ENCODE measurements at places on chromosomes 11 and 22.
A peak's percentile ranks its signal among the peaks of the same experiment; 100 is the strongest.

DNA sequence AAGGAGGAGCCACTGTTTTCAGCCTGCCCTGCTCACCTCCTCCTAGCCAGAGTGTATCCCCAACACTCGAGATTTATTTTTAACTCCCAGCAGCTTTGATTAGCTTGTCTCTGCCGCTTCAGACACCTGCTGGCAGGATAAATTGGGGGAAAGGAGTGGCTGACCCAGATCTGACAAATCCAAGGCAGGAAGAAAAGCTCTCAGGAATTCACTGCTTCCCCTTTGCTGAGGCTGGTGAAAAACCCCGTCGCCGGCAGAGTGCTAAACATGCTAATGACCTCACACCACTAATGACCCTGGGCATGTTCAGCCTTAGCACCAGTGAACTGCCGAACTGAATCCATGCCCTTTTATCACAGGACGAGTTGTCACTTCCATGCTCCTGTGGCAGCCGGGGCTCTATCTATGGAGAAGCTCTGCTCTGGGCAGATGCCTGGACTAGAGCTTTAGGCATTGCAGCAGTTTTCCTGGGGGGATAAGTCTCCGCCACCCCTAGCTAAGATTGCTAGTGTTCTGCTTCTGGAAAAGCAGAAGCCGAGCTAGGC, 52.2 kb downstream of the FEZ1 start:
- DNase-seq: no peak

- no peak for DNase-seq
These were observed 6.7 kb downstream of the DSCAML1 start for GRCh38 chr11:117790279-117790678.

GRCh38 chr22:35575116-35575748, 34.6 kb downstream of the RASD2 start:
- DNase-seq: no peak

GRCh38 chr11:62573006-62573591, 592 bp downstream of the EEF1G start:
- DNase-seq: peak; percentile 55

GRCh38 chr22:41695211-41695610, 4.1 kb upstream of the MEI1 start:
- DNase-seq: no peak

- no peak for DNase-seq
These were observed 277.4 kb upstream of the NARS2 start for GRCh38 chr11:78851878-78852586.

DNA sequence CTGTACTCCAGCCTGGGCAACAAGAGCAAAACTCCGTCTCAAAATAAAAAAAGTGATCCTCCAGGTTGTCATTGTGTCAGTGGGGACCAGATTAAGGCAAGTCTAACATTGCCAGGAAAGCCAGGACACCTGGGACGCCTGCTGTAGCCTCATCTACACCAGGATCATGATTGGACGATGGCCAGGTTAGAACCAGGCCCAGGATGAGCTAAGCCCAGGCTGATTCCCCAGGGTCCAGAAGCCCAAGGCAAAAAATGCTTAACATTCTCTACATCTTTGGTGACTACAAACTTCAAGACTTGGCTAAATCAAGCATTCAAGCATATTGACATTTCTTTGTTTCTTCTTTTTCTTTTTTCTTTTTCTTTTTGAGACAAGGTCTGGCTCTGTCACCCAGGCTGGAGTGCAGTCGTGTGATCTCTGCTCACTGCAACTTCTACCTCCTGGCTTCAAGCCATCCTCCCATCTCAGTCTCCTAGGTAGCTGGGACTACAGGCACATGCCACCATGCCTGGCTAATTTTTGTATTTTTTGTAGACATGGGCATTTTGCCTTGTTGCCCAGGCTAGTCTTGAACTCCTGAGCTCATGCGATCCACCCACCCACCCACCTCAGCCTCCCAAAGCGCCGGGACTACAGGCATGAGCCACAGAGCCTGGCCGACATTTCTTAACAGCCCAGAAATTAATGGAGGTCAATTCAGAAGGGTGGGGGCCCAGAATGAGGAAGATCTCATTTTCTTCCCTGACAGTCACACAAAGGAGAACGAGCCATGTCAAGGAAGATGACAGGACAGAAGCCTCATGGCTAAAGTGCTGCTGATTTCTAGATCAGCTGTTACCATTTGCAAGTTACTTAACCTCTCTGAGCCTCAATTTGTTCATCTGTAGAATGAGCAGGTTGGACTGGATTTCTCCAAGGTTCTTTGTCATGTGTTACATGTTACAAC, 12.5 kb upstream of the PTPRJ start:
- no peak for DNase-seq

DNA sequence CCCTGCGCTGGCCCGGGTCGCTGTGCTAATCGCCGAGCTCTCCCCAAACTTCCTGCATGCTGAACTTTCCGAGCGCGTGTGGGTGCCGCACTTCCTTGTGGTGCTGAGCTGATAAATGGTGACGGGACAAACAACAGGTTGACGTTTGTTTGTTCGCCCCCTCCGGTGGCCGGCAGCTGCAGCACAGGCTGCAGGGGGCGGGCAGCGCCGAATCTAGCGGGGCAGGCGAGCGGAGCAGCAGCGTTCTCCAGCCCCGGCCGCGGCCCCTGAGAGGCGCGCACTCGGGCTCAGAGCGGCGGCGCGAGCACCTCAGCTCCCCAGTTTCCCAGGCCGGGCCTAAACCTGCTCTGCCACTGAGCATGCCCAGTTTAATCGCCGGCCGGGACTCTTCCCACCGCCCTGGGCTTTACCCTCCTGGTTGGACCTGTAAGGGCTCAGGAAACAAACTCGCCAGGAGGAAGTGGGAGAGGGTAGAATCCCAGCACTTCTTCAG, at the start of gene PDGFD:
Gene PDGFD (minus strand): TSS at position 120 of the 493 bp plus-strand sequence.
- peak; percentile 34 for DNase-seq

- DNase-seq: no peak
These were observed 54.2 kb upstream of the CYP2D6 start for GRCh38 chr22:42184852-42185251.

GRCh38 chr11:42066113-42066512, 606.7 kb upstream of the LRRC4C start:
- DNase-seq: no peak

DNA sequence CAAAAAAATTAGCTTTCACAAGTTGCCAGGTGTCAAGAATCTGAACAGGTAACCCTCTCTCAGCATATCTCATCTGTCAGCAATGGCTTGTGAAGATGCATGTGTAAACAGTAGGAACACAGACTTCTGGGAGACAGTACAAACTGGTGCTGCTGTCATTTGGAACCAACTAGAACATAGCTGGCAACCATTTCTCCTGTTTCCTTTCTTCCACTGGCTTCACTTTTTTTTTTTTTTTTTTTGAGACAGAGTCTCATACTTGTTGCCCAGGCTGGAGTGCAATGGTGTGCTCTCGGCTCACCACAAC, 2.1 kb upstream of the PIK3C2A start:
- no peak for DNase-seq

DNA sequence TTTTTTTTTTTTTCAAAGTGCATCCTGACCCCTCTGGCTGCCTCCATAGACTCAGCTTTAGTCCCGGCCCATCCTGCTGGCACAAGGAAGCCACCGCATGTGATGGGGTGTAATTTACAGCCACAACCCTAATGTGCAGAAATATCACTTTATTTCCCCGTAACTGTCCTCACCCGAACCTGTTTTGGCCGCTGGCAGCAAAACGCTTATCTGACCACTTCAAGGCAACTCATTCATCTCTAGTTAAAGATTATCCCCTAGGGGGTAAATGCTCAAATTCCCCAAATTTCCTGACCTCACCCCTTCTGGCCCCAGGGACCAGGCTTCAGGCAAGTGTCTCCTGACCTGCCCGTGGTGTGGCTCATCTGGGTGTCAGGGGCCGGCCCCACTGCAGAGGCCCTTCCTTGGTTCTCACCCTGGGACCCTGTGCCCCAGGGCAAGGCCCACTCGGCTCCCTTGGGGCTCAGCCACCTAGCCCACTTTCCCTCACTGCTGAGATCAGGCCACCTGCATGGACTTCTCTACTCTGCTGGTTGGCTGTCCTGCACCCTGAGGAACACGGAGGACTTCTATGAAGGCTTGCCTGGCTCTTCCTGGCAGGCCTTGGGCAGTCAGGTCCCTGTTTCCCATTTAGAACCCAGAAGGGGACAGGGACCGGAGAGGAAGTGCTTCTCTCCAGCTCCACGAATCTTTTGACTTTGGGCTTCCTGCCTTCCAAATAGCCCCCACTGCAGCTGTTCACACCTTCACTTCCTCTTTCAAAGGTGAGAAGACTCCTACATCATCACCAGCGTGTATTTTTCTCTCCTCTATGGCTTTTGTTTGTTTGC, 53.3 kb downstream of the WNT11 start:
- DNase-seq: no peak

DNA sequence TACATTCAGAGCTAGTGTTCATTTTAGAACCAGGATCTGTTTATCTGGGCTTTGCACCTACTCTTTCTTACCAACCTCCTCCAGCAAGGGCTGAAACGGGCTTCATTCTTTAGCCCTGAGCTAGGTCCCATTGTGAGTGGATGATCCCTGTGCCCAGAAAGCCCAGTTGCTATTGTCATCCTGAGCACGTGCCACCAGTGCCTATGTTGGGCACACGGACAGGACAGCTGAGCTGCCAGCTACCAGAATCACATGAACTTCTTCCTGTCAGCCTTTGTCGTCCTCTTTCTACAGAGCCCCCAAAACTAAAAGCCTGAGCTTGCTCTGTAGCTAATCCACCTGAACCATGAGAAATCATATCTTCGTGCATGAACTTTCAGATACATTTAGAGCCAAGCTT, 74.4 kb upstream of the NTM start:
- DNase-seq: no peak

- DNase-seq: no peak
These were observed 4.8 kb downstream of the RELT start for GRCh38 chr11:73380897-73381410.

- peak; percentile 59 for DNase-seq
These were observed 23.4 kb upstream of the MPPED1 start for GRCh38 chr22:43388420-43388851.

DNA sequence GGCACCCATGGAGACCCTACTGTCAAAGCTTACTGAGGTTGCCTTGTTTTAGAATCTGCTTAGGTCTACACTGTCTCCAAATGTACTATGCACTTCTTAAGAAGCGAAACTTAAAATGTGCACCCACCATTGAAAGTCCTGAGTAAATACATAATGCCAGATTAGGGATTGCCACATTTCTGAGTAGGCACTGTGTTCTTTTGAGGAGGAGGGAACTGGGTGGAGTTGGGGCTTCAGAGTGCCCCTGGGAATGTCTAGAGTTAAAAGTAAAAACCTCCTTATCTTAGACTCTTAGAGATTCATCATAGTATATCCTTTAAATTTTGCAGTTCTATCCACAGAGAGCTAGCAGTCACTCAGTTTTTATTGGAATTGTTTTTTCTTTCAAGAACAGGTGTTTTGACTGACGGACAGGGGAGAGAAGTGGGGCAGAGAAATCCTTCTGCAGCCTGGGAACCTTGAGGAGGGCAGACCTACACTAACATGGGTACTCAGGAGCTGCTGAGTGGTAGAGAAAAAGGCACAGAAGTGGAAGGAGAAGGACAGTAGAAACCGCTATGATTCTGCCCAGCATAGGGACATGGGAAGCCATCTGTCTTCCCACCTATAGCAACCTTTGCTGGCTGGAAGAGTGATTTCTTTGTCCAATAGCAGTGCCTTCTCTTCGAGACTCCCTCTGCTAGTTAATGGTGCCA, 33.4 kb upstream of the MICAL2 start:
- no peak for DNase-seq

DNA sequence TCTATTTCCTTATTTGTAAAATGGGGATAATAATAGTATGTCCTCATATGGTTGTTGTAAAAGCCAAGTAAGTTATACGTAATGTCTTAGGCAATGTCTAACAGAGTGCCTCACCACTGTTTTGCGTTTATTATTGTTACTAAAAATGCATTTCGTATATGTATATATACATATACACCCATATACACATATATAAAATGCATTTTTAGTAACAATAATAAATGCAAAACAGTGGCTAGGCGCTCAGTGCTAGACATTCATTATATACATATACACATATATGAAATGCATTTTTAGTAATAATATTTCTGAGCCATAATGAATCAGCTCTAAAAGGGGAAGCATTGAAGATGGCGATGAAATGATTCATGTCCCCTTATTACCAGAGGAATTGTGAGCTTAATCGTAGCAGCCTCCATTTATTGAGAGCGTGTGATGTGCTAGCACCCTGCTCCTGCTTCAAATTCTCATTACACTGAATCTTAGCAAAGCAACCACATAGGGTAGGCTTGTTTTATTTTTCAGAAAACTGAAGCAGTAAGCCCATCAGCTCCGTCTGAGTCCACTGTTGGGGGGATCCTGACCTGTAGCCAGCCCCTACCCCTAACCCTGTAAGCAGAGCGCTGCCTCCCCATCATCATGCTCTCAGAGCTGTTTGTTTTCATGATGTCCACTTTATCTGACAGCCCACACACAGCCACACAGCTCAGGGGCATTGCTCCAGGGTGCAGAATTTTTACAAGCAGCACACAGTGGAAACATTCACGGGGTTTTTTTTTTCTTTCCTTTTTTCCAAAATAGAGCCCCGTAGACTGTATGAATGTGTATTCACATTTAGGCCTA, 97.1 kb upstream of the NAV2 start:
- DNase-seq: no peak

- DNase-seq: no peak
These were observed 103.7 kb downstream of the LRRC32 start for GRCh38 chr11:76566811-76567210.

- DNase-seq: no peak
These were observed 72.1 kb downstream of the PTPRJ start for GRCh38 chr11:48052183-48053044.

DNA sequence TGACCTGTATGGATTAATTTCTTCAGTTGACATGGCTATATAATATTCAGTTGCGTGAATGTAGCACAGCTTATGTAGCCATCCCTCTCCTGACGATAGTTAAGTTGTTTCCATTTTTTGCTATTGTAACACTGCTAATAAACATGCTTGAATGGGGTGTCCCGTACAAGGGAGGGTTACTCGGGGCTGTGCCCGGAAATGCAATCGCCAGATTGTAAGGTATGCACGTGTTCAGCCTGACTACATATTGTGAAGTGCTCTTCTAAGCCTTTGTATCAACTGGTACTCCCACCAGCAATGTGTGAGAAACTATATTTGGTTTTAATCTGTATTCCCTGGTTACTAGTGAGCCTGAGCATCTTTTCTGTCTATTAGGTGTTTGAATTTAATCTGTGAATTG, 16.1 kb downstream of the ST3GAL4 start:
- no peak for DNase-seq

Data from CD8-positive, alpha-beta T cell (primary cell).